ENCODE measurements at places on chromosomes 2 and 18.

DNA sequence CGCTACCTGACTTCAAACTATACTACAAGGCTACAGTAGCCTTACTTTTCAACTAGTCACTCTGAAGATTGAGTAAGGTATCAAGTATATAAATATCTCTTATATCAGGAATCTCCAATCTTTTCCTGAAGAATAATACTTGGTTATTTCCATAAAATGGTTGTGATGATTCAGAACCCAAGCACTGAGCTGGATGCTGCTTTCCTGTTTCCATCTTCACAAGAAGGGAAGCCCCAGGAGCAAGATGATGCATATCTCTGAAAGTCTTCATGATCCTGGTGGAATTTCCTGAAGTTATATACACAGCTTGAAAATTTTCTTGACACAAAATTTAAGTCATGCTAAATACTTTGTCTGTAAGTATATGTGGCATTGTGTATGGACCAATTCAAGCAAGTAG lies 243.9 kb upstream of the TANK start:
- no peaks in the 10 kb centered on the region for H3K27me3 ChIP-seq
- H3K4me1 ChIP-seq: no peaks in the 10 kb centered on the region
- no peak overlapping the region for H3K27ac ChIP-seq
- no peaks in the 10 kb centered on the region for H3K36me3 ChIP-seq
- no peak for DNase-seq
- H3K4me3 ChIP-seq: no peak overlapping the region

- peaks cover 24% of the 10 kb centered on the region for H3K4me1 ChIP-seq
- peak; percentile 72 for DNase-seq
- peak overlapping the region; percentile 34 for H3K27ac ChIP-seq
- peaks cover 20% of the 10 kb centered on the region for H3K27me3 ChIP-seq
- H3K36me3 ChIP-seq: no peaks in the 10 kb centered on the region
Observed at GRCh38 chr18:57077786-57078552, 68.9 kb upstream of the BOD1L2 start.

GRCh38 chr2:68189991-68190784 lies 32.5 kb downstream of the PNO1 start:
- peak overlapping the region; percentile 61 for H3K27ac ChIP-seq
- H3K27me3 ChIP-seq: no peaks in the 10 kb centered on the region
- no peak overlapping the region for H3K4me3 ChIP-seq
- peaks cover 42% of the 10 kb centered on the region for H3K4me1 ChIP-seq
- H3K36me3 ChIP-seq: peaks cover 9% of the 10 kb centered on the region

- H3K36me3 ChIP-seq: peaks cover 2% of the 10 kb centered on the region
- H3K27me3 ChIP-seq: no peaks in the 10 kb centered on the region
- no peak for DNase-seq
Observed at GRCh38 chr2:147644491-147644890, 200.3 kb upstream of the ACVR2A start.

DNA sequence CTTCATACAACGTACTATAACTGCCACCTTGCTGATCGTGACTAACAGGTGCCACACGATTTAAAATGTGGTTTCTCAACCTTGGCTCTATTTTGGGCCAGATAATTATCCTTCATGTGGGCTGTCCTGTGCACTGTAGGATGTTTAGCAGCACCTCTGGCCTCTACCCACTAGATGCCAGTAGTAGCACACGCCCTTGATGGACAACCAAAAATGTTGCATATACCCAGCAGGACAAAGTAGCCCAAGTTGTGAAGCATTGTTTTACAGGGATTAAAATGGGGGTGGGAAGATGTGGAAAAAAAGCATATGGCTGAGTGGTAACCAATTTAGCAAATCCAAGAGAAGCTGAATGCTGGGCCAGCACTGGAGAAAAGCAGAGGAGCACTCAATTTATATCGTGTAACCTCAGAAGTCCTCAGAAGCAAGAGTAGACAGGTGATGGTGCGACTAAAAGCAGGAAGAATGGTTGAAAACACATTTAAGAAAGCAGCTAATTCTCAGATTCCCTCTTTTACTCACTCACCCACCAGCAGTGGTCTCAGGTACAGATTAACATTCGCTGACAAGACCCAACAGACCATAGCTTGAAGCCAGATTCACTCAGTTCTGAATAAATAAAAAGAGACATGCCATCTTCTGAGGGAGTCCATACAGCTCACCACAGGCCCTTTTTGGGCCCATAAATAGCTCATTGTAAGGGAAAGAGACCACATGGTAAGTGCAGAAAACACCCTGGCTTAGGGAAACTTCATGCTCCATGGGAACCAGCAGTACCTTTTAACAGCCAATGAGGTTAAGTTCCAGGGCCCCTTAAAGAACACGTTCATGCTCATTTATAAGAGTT lies 50.6 kb downstream of the RAPH1 start:
- no peak overlapping the region for H3K27ac ChIP-seq
- peaks cover 8% of the 10 kb centered on the region for H3K4me1 ChIP-seq
- no peaks in the 10 kb centered on the region for H3K27me3 ChIP-seq

All from activated naive CD8-positive, alpha-beta T cell treated with anti-CD3 and anti-CD28 coated beads for 36 hours (primary cell).